ENCODE measurements at places on chromosomes 2 and 18.

DNA sequence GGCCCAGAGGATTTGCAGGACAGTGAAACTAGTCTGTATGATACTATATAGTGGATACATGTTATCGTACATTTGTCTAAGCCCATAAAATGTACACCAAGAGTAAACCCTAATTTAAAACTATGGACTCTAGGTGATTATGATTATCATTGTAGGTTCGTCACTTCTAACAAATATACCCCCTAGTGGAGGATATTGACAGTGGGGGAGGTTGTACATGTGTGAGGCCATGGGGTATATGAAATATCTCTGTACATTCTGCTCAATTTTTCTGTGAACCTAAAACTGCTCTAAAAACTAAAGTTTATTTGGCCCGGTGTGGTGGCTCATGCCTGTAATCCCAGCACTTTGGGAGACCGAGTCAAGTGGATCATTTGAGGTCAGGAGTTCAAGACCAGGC, 81.2 kb upstream of the CAB39 start:
- no peak for DNase-seq

DNA sequence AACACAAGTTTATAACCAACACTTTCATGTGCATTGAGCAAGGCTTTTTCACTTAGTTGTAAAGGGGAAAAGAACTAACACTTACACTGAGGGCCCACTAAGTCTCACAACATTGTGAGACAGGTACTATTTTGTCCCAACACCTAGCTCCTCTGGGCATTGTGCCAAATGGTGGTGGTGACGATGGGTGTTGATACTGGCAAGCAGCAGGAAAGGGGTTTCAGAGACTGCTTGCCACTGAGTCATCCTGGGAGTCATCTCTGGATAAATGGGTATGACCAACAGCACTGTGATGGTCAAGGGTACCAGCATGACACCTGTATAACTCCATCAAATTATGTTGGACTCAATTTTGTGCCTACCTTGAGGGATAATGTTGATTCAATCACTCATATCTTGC, 138.8 kb upstream of the ITGA6 start:
- peak; percentile 24 for DNase-seq

GRCh38 chr2:240873098-240873788, 4.6 kb downstream of the AGXT start:
- no peak for DNase-seq

DNA sequence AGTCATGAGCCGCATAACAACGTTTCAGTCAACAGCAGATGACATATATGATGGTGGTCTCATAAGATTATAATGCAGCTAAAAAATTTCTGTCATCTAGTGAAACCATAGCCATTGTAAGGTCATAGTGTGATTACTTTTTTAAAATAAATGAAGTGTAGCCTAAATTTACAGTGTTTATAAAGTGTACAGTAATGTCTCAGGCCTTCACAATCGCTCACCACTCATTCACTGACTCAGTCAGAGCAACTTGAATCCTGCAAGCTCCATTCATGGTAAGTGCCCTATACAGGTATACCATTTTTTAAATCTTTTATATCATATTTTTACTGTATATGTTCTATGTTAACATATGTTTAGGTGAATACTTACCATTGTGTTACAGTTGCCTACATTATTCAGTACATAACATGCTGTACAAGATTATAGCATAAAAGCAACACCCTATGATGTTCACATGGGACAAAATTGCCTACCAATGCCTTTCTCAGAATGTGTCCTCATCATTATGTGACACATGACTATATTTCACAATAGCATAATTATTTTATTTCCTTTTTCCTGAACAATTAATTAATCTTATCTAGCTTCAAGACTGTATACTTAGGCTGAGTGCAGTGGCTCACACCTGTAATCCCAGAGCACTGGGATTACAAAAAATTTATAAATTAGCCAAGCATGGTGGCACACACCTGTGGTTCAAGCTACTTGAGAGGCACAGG, 1115.9 kb upstream of the ZEB2 start:
- no peak for DNase-seq

Data from NCI-H510A (cell line).